ENCODE measurements at places on chromosomes 12 and 14.

DNA sequence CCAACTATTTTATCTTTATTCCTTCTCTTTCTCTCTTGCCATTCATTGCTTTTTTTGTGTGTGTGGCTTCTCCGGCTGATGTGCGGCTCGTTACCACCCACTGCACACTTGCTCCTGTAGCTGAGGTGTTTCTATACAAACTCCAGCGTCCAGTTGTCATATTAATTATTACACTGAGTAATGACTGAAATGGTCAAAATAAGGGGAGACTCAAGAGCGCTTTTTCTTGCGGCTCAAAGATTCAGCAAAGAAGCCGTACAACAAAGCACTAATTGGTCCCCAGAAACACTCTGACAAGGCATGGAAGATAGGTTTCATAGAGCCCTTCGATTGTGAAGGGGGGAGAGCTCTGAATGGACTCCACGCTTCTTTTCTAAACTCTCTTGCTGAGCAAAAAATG, 5.6 kb upstream of the ASCL1 start:
- DNase-seq, result no peak

- DNase-seq, result no peak
Observed at GRCh38 chr12:120238839-120239445, 26.6 kb downstream of the PXN start.

DNA sequence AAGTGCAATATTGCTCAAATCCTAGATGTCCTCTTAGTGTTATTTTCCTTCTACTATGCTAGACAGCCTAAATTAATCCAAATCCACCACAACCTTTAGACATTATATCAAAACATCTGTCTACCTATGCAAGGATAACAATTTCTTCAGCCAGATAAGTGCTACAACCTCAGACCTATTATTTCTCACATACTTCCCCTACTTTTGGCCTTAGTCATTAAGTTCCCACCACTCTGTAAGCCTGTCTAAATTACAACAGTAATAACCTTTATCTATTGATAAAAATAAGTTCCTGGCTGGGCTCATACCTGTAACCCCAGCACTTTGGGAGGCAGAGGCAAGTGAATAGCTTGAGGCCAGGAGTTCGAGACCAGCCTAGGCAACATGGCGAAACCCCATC, 74.0 kb downstream of the KIF21A start:
- DNase-seq, result no peak

GRCh38 chr12:77354766-77355362, 289.5 kb upstream of the E2F7 start:
- DNase-seq, result peak; percentile 31

GRCh38 chr14:96497087-96497486, 5.1 kb upstream of the PAPOLA start:
- DNase-seq, result no peak

DNA sequence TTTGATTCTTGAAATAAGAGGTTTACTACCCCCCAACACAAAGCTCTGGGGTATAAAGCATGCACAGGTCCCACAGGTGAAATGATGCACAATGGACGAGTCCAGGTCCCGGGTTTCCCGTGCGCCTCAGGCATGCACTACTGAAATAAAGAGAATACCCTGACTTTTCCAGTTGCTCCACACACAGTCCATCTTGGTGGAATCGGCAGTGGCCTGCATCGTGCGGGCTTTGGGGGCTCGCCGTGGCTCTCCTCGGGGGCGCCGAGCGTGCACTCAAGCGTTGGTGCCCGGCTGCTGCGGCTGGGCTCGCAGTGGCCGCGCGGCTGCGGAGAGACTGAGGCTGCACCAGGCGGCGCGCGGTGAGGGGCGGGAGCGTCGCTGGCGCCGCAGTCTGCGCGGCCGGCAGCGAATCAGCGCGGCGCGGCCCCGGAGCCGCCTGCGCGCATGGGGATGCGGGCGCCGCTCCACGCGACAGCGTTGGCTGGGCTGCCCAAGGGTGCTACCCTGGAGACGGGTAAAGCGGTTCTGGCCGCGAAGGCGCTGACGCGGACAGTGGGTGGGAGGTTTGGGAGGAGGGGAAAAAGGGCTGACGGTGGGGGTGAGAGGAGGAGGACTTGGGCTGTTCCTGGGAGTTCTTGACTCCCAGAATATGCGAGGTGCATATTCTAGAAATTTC, 53.8 kb upstream of the CCDC175 start:
- peak; percentile 2 for DNase-seq

DNA sequence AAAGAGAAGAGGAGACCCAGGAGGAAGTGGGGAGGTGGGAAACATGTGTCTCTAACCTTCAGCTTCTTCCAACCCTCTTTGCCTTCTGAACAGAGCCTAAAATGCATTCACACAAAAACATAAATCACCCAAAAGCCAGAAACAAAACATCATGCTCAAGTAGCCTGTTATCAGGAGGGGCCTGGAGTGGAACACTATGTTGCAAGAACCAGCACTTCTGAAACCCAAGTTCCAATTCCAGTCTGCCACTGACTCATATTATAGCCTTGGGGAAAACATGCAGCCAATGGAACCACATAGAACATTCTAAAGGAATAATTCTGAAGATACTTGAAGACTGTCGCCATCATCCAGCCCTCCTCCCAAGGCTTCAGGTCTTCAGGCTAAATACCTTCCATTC, 169.8 kb upstream of the PLXNC1 start:
- peak; percentile 42 for DNase-seq

DNA sequence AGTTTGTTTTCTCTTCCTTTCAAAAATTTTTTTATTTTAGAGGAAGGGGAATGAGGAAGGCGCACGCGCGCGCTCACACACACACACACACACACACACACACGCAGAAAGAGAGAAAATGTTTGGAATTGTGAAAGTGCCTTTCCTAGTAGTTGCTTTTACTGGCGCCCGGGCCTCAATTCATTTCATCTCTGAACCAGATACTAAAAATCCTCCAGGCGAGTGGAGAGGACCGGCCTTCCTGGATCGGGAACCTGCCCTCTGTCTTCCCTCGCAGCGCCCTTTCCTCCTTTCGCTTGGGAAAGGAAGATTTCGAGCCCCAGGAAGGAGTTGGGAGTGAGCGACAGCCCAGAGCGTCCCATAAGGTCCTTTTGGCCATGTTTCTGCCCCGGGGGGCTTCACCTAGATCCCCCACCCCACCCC, 7.8 kb upstream of the TBX3 start:
- DNase-seq, result no peak

- DNase-seq, result peak; percentile 73
Observed at GRCh38 chr12:52204095-52204930, 12.5 kb upstream of the KRT80 start.

GRCh38 chr12:49553512-49554088, 14.3 kb downstream of the MCRS1 start:
- no peak for DNase-seq

GRCh38 chr14:88321692-88322503, 1.2 kb downstream of the KCNK10 start:
- no peak for DNase-seq

DNA sequence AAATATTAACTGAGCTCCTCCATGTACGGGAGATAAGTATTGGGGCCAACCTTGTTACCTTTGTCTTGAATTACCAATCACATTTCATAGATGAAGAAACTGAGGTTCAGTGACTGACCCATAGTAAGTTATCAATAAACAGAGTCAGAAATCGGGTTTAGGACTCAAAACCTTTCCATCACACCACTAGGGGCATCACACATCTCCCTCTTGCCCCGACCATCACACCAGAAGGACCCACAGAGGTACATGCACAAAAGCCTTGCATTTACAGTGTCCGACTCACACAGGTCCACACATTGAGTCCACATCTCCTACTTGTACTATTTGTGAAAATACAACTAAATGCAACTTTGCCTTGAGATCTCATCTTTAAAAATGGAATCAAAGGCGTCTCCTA, 29.4 kb downstream of the KCNA5 start:
- DNase-seq, result no peak

DNA sequence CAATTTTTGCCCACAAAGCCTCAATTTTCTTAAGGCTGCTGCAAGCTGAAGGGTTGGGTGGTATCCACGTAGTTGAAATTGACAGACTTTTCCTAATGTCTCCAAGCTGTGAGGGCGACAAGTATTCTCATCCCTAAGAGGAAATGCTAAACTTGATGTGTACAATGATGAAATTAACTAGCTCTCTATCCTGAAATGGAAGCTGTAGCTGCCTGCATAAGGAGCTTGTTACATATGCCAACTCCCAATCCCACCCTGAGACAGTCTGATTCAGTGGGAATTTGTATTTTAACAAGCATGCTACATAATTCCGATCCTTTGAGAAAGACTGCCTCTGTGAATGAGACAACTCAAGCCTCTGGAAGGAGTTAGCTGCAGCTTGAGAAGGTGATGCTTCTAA, 45.7 kb upstream of the MDM1 start:
- DNase-seq, result no peak

- DNase-seq, result peak; percentile 69
Observed at GRCh38 chr14:94355191-94355794, 32.2 kb upstream of the SERPINA6 start.

DNA sequence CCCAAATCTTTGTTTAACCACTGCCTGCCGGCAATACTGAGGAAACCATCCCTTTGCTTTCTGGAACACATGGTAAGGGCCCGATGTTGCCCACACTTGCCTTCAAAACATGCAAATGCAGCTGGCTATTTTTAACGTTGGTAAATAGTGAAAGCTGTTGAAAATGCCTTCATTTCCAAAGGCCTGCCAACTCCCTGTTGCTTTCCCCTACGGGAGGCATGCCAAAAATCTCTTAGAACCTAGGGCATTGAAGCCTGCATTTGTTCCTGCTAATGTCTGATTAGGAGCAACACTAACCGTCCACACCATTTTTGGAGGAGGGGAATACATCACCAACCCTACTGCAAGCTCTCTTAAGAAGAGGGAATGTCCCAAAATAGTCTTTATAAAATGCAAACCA, 152.6 kb upstream of the NOS1 start:
- no peak for DNase-seq

GRCh38 chr12:9391815-9392214, 183.6 kb upstream of the PZP start:
- no peak for DNase-seq

Measured in fibroblast of skin of scalp (primary cell).